ENCODE measurements at places on chromosomes 4 and X.

GRCh38 chr4:24840362-24840761 lies 45.0 kb downstream of the SOD3 start:
- DNase-seq, result no peak

DNA sequence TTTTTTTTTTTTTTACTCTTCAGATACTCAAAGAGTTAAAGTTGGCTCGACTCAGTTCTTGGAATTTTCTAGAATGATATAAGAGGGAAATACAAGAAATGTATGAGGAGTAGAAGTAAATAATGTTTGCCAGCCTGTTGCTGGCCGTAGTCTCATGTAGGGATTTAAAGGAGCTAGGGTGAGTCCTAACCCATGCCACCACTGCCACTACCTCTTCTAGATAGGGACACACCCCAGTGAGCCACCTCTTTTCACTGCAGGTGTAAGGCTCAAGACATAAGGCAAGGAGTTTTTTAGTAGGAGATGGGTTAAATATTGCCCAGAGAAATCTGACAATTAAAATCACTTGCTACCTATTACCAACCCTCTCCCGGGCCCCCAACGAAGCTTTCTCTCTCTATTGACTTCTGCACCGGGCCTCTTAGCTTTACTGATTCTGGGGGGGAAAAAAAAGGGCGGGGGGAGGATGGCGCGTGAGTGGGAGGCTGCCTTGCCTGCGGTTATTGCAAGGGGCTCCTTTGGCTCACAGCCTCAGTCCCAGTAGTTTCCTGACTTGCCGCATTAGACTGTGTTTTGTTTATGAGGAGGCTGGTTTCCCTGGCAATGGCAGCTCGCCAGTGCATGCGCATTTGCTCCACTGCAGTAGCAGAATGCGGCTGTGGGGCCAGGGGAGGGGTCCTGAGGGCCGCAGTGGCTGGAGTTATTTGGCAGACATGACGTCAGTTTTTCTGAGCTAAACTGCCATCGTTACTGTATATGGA lies 3.0 kb downstream of the LINC00632 start:
- no peak for DNase-seq

DNA sequence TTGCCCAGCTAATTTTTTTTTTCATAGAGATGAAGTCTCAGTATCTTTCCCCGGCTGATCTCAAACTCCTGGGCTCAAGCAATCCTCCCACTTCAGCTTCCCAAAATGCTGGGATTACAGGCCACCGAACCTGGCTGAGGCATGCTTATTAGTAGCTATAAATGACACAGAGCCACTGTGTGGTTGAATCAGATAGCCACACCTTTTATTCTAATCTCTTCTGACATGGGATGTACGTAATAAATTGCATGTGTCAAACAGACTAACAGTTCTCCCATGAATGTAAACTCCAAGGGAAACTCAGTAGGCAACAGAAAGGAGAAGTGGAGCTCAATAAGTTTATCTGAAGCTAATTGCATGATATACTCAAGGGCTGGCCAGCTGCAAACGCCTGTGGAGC lies 139.8 kb upstream of the VCX3A start:
- no peak for DNase-seq

- no peak for DNase-seq
Measured at GRCh38 chrX:154458116-154458953, at the start of gene PLXNA3. Gene PLXNA3, plus strand, starts transcription at chrX:154458281. Its CDS starts 1,903 bp downstream, at chrX:154460184.

- no peak for DNase-seq
Measured at GRCh38 chrX:12421918-12422317, 283.6 kb downstream of the FRMPD4 start.

- DNase-seq, result no peak
Measured at GRCh38 chrX:133570549-133570948, 155.3 kb upstream of the GPC4 start.

DNA sequence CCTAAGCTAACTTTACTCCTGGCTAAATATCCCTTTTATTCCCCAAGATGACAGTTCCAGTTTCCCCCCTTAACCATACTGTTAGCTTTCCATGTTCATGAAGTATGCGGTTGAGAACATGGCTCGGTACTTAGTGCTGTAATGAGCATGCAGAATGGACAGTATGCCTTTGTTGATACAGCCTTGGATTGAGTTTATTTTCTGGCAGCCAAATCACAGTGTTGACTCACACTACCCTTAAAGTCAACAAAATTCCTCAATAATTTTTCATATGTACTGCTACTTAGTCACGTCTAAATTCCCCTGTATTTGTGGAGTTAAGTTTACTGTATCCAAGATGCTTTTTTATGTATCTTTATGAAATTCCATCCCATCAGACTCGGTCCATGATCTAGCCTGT lies 1.4 kb upstream of the VEGFC start:
- no peak for DNase-seq

GRCh38 chrX:151523351-151523750 lies 40.1 kb upstream of the PASD1 start:
- DNase-seq, result no peak

DNA sequence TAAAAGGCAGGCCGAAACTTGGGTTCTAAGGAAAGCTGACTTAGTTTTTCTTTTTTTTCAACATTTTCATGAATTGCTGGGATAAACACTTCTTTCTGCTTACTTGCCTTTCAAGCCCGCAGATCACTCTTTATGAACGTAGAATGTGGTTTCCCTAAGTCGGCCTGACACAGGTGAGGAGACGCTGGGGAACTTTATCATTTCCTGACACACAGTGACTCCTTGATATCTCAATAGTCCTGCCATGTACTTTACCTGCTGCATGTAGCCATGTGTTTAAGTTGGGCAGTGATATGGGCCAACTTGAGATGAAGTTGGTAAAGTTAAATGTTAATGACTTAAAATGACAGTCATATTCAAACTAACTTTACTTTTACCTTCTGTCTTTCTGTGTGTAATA lies 26.6 kb upstream of the SNCA start:
- no peak for DNase-seq

DNA sequence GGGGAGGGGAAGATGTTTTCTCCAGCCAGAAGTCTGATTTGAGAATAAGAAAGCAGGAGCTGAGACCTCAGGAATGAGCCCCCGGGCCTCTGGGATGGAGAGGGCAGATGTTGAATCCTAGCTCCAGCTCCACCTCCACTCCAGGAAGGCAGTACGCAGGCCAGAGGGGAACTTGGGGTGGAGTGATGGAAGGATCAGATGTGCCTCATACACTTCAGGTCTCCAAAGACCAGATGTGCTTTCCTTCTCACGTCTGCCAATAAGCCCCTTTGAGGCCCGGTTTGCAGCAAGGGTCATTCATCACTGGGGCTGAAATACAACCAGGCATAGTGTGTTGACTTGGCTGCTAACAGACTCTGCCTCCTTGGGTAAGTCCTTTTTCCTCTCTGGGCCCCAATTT lies 28.1 kb downstream of the STARD8 start:
- no peak for DNase-seq

GRCh38 chr4:158121161-158121579 lies 51.7 kb downstream of the GASK1B start:
- no peak for DNase-seq

DNA sequence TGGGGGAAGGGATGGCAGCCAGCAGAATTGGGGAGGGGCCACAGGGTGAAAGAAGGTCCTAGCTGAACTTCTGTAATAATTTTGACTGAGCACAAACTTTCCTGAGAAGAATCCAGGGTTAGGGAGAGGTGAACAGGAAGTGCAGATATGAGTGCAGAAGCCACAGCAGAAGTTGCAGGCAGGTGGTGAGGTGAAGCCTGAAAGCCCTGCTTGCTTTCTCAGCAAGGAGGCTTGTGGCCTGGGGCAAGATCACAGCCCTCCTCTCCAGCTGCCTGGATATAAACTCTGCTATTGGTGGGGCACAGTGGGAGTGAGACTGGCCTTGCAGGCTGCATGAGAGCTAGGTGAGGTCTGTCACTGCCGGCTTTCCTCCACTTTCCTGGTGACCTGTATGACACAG lies 44.1 kb upstream of the UPRT start:
- DNase-seq, result no peak

DNA sequence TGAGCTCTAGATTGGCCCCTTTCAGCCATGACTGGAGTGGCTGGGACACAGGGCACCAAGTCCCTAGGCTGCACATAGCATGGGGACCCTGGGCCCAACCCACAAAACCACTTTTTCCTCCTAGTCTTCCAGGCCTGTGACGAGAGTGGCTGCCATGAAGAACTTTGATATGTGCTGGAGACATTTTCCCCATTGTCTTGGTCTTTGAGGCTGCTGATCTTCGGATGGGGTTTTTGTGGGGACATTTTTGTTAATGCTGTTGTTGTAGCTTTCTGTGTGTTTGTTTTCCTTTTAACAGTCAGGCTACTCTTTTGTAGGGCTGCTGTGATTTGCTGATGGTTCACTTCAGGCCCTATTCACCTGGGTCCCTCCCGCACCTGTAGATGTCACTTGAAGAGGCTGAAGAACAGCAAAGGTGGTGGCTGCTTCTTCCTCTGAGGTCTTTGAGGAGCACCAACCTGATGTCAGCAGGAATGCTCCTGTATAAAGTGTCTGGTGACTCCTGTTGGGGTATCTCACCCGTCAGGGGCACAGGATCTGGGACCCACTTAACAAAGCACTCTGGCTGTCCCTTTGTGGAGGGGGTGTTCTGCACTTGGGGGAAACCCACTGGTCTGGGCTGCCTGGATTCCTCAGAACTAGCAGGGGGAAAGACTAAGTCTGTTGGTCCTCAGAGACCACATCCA lies 49.6 kb upstream of the GRID2 start:
- no peak for DNase-seq

- no peak for DNase-seq
Measured at GRCh38 chr4:27049239-27049829, 188.7 kb downstream of the STIM2 start.

- no peak for DNase-seq
Measured at GRCh38 chr4:79759793-79760192, 313.2 kb downstream of the ANTXR2 start.

GRCh38 chr4:112652216-112652615 lies 15.3 kb downstream of the LARP7 start:
- DNase-seq, result no peak

DNA sequence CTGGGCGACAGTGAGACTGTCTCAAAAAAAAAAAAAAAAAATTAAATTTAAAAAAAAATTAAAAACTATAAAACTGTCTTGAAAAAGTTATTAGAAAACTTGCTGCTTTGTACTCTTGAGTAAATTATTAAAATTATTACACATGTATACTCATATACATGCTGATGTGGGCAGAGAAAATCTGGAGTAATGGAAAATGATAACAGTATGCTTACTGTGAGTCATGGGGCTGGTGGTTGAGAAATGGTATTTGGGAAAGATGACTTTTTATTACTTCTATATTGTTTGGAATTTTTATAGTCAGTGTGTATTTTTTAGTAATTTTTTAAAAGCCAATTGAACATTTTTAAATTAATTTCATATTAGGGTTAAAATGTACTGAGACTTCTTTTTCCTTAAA lies 7.5 kb downstream of the YY2 start:
- DNase-seq, result no peak

DNA sequence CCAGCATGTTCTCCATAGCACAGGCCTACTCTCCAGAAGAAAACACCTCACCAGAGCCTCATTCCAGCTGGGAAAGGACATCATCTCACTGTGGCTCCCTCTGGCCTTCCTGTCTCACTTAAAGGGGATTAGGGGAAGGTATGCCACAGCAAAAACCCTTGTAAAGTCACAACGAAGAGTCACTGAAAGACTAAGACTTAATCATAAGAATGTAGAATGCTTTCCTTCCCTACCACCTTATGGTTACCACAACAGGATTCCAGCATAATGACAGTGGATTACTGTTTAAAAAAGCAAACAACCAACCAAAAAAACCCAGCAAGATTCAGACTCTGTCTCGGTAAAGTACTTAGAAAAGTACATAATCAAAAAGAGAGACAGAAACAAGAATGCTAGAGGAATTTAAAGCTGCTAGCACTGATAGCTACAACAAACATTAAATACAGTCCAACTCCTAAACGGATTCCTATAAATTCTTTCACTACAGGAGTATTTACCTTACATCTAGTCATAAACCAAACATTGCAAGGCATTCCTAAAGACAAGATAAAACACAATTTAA lies 75.1 kb downstream of the BANK1 start:
- DNase-seq, result no peak

DNA sequence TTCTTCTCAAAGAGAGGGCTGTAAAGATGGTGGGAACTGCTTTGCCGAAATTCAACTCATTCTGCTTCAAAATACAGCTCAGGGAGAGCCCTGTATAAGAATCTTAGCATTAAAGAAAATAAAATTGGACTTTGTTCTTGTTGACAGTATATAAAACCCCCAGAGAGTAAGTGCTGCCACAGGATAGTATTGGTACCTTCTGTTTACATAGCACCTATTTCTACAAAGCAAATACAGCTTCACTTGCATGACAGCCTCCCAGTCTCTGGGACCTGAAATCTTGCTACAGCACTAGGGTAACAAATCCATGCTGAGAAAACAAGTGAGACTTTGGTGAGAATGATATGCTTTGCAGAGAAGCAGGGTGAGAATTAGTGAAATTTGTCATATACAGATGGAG lies 428.6 kb downstream of the ADGRL3 start:
- DNase-seq, result no peak
